Prostate gland (tissue), 2 donors: ENCODE measurements at places on chromosomes 1 and 21. TPM values are rescaled to one million over a fixed set of nuclear protein-coding genes. Genes with fewer than 3 reads are reported as not detected.

DNA sequence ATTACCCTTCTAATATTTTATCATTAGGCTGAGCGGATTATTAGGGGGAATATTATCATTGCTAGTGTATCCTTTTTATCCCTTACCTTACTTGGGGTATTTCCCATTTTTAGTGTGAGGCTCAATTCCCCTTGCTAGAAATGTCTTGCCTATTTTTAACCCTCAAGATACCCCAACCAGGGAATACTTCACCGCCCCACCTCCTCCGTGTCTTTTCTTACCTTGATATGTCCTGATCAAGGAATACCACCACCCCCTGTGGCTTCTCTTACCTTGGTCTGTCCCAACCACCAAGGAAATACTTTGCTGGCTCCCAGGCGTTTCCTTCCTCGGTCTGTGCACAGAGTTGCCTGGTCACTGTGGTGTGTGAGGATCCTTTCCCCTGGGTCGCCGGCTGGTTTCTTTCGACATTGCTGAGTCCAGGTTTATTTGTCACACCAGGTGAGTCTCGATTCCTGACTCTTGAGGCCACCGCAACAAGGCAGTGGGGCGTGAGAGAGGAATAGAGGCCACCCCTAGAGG lies 57.8 kb downstream of the SERINC2 start:
- no peak for DNase-seq
- no peak overlapping the region for H3K27ac ChIP-seq
- no peak overlapping the region for H3K4me3 ChIP-seq
- no peaks in the 10 kb centered on the region for H3K27me3 ChIP-seq
- H3K36me3 ChIP-seq, result no peaks in the 10 kb centered on the region

DNA sequence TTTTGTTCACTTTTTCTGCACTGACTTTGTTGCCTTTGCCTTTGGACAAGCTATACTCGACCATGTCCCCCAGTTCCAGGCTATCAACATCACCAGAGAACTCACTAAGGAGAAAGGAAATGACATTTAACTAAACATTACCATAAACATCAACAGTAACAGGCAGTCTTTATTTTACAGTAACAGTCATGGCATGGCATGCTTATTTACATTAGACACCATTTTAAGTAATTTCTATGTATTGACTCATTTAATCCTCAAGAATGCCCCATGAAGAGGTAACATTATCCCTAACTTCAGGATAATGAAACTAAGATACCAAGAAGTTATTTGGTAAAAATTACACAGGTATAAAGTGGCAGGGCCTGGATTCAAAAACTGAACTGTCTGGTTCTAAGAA lies 8.7 kb upstream of the NRAS start:
- DNase-seq, result no peak
- no peaks in the 10 kb centered on the region for H3K4me1 ChIP-seq
- H3K27ac ChIP-seq, result no peak overlapping the region
- peaks cover 18% of the 10 kb centered on the region for H3K36me3 ChIP-seq
- H3K4me3 ChIP-seq, result no peak overlapping the region

DNA sequence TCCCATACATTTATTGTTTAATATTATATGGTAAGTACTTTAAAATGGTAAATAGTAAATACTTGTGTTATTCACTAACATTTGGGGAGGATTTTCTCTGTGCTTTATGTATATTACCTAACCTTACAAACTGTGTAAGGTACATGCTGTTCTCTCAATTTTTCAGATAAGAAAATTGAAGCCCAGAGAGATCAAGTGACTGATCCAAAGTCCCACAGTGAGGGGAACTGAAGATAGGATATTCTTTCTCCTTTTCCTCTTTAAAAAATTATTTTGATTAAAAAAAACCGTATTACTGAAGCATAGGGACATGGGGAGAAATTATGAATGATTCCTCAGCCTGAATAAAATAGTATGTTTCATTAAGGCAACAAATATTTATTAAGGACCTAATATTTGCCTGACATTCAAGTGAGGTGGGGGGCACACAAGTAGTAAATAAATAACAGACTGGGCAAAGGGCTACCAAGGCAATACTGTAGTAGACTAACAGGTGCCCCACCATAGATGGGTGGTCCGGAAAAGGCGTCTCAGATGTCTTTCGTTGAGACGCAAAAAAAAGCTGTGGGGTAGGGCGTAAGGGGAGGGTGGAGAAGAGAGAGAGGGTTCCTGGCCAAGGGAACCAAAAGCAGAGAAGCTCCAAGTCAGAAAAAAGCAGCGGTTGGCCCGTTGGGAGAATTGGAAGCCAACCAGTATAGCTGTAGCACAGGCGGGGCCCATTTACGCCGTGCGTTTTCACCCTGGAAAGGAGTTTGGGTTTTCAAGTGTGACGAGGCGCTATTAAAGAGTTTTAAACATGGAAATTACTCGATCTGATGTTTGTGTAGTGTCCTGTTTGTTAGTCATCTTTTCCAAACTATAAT lies 944 bp upstream of the AGO3 start:
- peak overlapping the region; percentile 97 for H3K27ac ChIP-seq
- H3K36me3 ChIP-seq, result no peaks in the 10 kb centered on the region
- H3K4me1 ChIP-seq, result no peaks in the 10 kb centered on the region
- no peaks in the 10 kb centered on the region for H3K27me3 ChIP-seq
- DNase-seq, result peak; percentile 32

- H3K4me3 ChIP-seq, result no peak overlapping the region
- H3K27ac ChIP-seq, result no peak overlapping the region
- no peaks in the 10 kb centered on the region for H3K36me3 ChIP-seq
- no peaks in the 10 kb centered on the region for H3K27me3 ChIP-seq
- H3K4me1 ChIP-seq, result no peaks in the 10 kb centered on the region
Measured at GRCh38 chr1:198175423-198176170, 18.8 kb downstream of the NEK7 start.

DNA sequence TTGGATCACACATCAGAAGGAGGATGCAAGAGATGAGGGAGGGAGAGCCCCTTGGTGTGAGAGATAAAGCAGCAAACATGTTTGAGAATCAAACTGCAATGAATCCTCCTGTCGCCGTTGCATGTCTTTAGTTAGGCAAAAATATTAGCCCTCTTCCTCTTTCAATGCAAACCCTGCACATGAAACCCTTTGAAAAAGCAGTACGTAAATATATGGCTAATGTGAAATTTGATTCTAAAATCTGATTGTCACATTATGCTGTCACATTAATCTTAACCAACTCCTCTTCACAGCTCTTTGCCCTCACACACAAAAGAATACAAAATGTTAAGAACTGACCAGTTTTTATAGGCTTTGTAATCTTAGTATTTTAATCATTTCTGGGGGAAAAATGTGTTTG lies 63.4 kb downstream of the WDR64 start:
- H3K4me3 ChIP-seq, result no peak overlapping the region
- H3K27ac ChIP-seq, result no peak overlapping the region
- DNase-seq, result no peak
- H3K27me3 ChIP-seq, result no peaks in the 10 kb centered on the region

- H3K36me3 ChIP-seq, result no peaks in the 10 kb centered on the region
- no peak overlapping the region for H3K4me3 ChIP-seq
- H3K27me3 ChIP-seq, result no peaks in the 10 kb centered on the region
- H3K27ac ChIP-seq, result no peak overlapping the region
- no peak for DNase-seq
- H3K4me1 ChIP-seq, result no peaks in the 10 kb centered on the region
Measured at GRCh38 chr1:7346070-7346596, 425.0 kb upstream of the VAMP3 start.

DNA sequence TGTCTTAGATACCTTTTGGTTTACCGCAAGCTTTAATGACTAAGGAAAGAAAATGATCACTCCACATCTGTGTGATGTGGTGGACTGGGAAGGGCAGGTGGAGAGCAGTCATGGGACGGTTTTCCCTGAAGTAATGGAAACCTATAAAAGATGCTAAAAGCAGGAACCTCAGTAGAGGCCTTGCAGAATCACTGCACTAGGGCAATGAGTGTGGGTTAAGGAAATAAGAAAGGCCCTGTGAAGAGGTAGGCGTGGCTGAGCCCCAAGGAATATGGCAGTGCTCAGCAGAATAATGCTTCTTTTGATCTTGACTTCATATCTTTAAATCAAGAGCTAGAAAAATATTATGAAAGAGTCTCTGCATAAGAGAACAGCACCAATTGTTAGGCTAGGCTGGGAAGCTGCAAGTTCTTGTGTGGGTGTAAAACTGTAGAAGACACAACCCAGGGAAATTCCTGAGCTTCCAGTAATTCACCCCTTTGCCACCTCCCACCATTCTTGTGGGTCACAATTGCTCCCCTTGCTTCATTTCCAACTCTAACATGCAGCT lies 49.9 kb downstream of the CLCA4 start:
- H3K27ac ChIP-seq, result no peak overlapping the region
- no peaks in the 10 kb centered on the region for H3K27me3 ChIP-seq
- no peak overlapping the region for H3K4me3 ChIP-seq
- H3K36me3 ChIP-seq, result no peaks in the 10 kb centered on the region

GRCh38 chr21:26918323-26919079 lies 48.4 kb downstream of the ADAMTS5 start:
- H3K27me3 ChIP-seq, result no peaks in the 10 kb centered on the region
- H3K36me3 ChIP-seq, result no peaks in the 10 kb centered on the region
- H3K4me1 ChIP-seq, result no peaks in the 10 kb centered on the region
- H3K27ac ChIP-seq, result no peak overlapping the region
- no peak for DNase-seq

GRCh38 chr1:202009326-202010179 lies 834 bp upstream of the ELF3 start:
- peak; percentile 90 for DNase-seq
- no peak overlapping the region for H3K4me3 ChIP-seq
- H3K27me3 ChIP-seq, result no peaks in the 10 kb centered on the region
- peaks cover 13% of the 10 kb centered on the region for H3K4me1 ChIP-seq
- peak overlapping the region; percentile 91 for H3K27ac ChIP-seq

- H3K27me3 ChIP-seq, result no peaks in the 10 kb centered on the region
- no peaks in the 10 kb centered on the region for H3K36me3 ChIP-seq
- no peak overlapping the region for H3K27ac ChIP-seq
- H3K4me3 ChIP-seq, result no peak overlapping the region
Measured at GRCh38 chr1:246219508-246220030, 287.5 kb downstream of the SMYD3 start.

DNA sequence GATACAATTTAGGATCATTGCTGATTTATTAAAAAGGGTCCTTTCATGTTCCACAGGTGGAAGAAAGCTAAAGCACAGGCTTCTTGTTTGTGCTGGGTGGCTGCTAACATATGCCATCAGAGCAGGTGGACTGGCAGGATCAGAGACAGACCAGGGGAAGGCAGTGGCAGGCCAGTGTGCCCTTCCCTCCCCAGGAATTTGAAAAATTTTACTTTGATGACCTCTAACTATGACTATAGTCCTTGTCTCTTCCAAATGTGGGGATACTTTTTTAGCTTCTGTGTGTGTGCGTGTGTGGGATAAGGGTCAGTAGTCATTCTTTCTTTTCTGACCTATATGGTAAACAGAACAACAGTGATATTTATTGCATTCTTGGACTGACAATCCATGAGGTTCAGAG lies 49.9 kb downstream of the LHX9 start:
- no peaks in the 10 kb centered on the region for H3K27me3 ChIP-seq

The PGLYRP4 gene
- total RNA-seq, result not detected
